ENCODE measurements at places on chromosomes 1 and 21.

DNA sequence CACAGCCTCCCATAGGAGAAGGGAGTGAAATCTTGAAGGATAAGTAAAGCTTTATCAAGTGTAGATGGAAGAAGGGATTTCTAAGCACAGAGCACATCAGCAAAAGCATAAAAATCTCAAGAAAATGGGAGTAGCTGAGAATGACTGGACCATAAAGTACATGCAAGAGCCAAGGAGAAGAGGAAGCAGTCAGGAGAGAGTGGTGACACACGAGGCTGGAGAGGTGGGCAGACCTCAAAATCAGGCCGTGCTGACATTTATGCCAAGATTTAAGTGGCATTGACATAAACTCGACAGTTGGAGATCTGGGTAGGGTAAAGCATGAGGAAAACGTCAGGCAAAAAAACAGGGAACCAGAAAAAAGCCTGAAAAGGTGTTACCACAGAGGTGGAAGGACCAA lies 62.3 kb downstream of the GFI1 start:
- DNase-seq: no peak

DNA sequence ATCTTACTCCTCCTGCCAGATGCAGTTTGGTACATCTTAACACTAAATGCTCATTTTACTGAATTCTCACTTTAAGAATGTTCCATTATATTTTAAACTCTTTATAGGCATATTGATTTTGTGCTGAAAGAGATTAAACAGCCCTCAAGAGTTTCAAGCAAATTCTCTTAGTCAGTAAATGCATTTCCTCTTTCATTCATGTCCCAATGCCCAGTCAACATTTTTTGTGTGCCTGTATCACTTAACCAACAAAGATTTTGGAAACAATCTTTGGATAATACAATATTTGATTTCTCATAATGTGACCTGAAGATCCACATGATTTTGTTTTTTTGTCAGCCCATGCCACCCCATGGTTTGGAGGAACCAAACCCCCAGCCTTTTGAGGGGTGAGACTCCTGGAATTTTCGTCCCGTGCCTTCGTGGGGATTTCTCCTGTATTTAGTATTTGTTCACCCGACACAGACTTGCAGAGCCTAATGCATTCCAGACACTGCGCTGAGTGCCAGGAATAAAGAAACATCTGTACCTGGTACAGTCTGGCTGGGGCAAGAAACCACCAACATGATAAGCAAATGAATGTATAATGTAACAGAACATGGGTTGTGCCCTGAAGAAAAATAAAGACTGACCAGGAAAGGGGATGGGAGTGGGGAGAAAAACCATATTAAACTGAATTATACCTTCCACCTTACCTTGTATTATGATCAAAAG lies 47.1 kb upstream of the ETS2 start:
- no peak for DNase-seq

- DNase-seq: no peak
These were observed 37.7 kb upstream of the GPR157 start for GRCh38 chr1:9166289-9167235.

DNA sequence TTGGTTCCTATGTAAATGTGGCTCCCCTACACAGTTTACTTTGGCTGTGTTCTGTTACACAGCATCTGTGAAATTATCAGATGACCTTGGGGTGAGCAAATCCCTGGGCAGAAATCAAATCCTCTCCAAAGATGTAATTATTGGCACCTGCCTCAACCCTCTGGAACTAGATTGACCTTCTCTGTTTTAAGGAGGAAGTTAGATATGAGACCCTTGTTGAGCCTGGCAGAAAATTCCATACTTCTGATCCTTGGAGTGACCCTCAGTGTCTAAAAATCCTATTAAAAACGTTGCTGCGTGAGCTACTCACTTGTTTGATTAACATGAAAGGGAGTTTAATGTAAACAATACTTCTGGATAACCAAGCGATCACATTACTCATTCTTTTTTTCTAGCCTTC lies 122.0 kb downstream of the CLIC6 start:
- DNase-seq: no peak

GRCh38 chr1:34695580-34695979 lies 59.3 kb upstream of the GJB5 start:
- no peak for DNase-seq

GRCh38 chr1:93552741-93553455 lies 105.0 kb downstream of the FNBP1L start:
- peak; percentile 26 for DNase-seq
